ENCODE measurements at places on chromosomes 13 and 19. TPM values are rescaled to one million over a fixed set of nuclear protein-coding genes. Genes with fewer than 3 reads are reported as not detected.

GRCh38 chr13:39870197-39870747 is 214.8 kb downstream of the COG6 start:
- no peak overlapping the region for H3K4me3 ChIP-seq
- no peaks in the 10 kb centered on the region for H3K36me3 ChIP-seq
- no peak overlapping the region for H3K27ac ChIP-seq
- H3K27me3 ChIP-seq, result 0 out of 2 replicates have a peak, but pooled peaks cover 2% of the 10 kb centered on the region
- no peaks in the 10 kb centered on the region for H3K4me1 ChIP-seq

GRCh38 chr13:102089177-102089576 is 312.7 kb downstream of the FGF14 start:
- no peak for DNase-seq
- H3K27ac ChIP-seq, result no peak overlapping the region
- no peaks in the 10 kb centered on the region for H3K4me1 ChIP-seq
- H3K36me3 ChIP-seq, result no peaks in the 10 kb centered on the region

CDADC1 gene
- total RNA-seq, result 15.9 TPM

PRR22 gene
- 7.1 TPM for total RNA-seq

- H3K4me1 ChIP-seq, result no peaks in the 10 kb centered on the region
- no peak overlapping the region for H3K27ac ChIP-seq
- no peak for DNase-seq
- no peaks in the 10 kb centered on the region for H3K27me3 ChIP-seq
Observed at GRCh38 chr19:39982883-39983282, 11.9 kb downstream of the PSMC4 start.

ZNF383 gene
- 4.4 TPM for total RNA-seq

- peak; percentile 53 for DNase-seq
- H3K27me3 ChIP-seq, result no peaks in the 10 kb centered on the region
- no peak overlapping the region for H3K27ac ChIP-seq
- H3K4me1 ChIP-seq, result peaks cover 6% of the 10 kb centered on the region
Observed at GRCh38 chr19:7440188-7440975, 48.5 kb downstream of the PEX11G start.
